ENCODE measurements at places on chromosomes 7 and 10.

- no peak for DNase-seq
Measured at GRCh38 chr7:45680776-45681175, 106.6 kb downstream of the ADCY1 start.

- peak; percentile 62 for DNase-seq
Measured at GRCh38 chr7:42262964-42263363, 26.0 kb upstream of the GLI3 start.

DNA sequence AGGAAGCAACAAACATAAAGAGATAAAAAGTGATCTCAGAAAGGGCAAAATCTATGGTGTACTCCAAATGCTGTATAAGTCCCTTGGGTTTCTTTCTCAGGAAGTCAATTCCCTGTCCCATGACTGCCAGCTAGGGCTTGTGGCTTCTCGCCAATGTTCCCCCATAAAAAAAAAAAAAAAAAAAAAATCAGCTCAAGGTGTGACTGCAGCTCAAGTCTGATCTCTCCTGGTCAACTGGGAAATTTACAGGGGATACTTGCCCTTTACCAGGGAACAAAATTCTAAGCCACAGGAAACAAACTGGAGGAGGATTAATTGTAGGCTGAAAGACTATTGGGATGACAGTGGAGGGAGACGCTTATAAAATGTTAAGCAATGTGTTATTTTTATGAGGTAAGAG, 76.0 kb downstream of the PCGF5 start:
- peak; percentile 52 for DNase-seq

DNA sequence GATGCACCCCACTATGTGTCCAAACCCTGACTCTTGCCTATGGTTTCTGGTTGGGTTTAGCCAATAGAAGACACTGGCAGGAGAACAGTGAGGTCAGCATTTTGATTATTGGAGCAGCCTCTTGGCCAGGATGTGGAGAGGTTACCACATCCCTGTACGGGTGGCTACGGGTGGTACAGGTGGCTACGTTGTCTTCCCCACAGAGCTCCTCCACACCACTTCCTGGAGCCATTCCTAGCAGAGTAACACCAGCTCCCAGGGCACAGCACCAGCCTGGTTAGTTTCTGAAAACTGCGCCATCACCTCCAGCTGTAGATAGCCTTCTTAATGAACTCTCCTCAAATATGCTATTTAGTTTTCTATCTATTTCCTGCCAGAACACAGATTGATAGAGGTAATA, 445.2 kb downstream of the INHBA start:
- no peak for DNase-seq

DNA sequence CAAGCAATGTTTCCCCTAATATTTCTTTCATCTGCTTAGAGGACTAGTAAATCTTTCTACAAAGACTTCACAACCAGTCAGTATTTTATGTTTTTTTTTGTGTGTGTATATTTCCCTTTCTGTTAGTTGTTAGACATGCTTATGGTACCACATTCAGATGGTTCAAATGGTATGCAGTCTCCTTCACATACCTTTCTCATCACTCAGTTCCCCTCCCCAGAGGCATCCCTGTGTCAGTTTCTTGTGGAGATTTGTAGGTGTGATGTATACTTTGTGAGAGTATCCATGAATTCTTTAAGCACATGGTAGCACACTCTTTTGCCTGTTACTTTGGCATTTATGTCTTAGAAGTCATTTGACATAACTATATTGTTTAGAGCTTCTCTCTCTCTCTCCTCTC, 4.4 kb downstream of the ZNF485 start:
- peak; percentile 49 for DNase-seq

DNA sequence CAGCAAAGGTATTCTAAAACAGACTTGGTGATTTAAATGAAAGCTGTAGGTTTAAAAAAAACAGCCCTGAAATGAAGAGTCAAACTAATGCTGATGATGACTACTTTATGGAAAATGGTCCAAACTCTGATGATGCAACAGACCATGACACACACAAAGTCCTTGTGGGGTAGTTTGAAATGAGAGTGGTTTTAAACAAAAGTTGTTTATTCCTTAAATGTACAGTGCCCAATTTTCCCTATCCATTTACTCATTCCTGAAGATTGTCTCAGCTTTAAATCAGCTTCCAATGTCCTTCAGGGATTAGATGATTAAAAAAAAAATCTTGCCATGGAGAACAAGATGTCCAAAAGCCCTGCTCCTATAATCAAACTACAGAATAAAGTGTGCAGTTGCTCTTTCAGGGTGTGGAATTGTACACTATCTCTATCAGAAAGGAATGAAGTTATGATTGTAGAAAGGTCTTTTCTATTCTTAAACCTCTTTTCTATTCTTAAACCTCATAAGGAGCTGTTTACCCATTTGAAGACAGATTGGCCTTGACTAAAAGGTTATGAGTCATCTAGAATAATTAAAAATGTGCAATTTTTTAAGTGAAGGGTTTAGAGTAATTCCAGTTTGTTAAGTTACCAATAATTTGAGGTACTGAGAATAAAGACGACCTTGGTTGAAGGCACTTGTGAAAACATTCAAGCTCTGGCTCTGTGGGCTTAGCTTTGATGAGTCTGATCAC, 70.2 kb upstream of the ITGA8 start:
- DNase-seq: peak; percentile 96

- no peak for DNase-seq
Measured at GRCh38 chr10:35611750-35612149, 6.6 kb downstream of the GJD4 start.

DNA sequence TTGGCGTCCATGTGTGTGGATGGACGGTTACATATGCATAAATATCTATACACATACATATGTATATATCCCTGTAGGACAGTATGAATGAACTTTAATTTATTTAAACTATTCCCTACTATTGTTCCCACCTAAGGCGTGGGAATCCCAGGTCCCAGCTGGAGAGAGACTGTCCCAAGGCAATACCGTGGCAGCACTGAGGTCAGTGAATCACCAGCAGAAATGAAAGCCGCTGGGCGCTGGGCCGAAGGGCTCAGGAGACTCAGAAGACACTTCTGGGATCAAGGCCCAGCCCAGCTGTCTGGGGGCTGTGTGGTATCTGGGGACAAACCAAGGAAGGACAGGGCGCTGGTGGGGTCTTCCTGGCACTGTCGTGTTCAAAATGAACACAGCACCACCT, 49.6 kb upstream of the MYL10 start:
- DNase-seq: peak; percentile 78

DNA sequence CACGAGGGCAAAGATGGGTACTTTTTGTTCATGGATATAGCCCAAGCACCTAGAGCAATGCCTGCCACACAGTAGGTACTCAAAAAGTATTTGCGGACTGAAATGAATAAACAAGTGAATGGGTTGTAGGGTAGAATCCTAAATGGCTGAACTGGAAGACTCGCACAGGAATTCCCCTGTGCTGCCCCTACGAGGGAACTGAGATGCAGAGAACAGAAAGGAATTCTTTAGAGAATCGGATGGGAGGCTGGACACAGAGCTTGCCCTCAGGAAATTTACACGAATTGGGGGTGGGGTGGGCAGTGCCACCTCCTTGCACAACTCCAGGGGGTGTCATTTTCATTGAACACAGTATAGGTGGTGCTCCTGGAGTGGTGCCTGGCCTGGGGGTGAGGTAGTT, 35.2 kb upstream of the SRGN start:
- no peak for DNase-seq

- no peak for DNase-seq
Measured at GRCh38 chr10:2210088-2210487, 472.8 kb upstream of the ADARB2 start.

- peak; percentile 95 for DNase-seq
Measured at GRCh38 chr10:103661198-103661950, 167.9 kb downstream of the NEURL1 start.

DNA sequence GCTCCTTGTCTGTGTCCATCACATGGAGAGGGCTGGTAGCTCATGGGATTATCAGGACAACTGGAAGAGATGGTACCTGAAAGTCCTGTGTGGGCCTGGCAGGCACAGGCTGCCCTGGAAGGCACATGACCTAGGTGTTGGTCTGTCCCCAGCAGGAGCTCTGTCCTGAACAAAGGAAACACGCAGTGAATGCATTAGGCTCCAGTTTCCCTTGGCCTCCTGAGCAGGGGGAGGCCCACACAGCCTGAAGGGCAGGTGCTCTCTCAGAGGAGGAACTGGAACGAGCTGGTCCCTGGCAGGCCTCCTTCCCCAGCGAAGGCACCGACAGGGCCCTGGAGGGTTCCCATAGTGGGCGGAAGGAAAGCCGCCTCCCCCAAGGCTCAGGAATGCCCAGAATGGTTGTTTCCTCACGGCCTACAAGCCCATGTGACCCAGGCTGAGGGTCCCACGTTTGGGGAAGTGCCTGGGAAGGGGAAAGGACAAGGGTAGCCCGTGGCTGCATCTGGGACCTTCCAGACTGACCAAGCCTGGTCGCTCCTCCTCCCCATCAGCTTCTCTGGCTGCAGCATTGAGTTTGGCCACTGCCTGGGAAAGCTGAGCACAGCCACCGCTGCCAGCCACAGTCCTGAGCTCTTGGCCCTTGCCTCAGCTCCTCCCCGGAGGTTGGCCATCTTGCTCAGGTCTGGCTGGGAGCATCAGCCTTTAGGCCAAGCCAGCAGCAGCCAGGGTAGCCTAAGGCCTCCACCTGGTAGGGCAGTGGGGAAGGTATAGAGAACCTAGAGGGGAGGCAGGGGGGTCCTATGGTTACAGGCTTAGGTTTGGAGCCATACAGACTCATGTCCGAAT, 21.8 kb downstream of the CXCL12 start:
- no peak for DNase-seq

DNA sequence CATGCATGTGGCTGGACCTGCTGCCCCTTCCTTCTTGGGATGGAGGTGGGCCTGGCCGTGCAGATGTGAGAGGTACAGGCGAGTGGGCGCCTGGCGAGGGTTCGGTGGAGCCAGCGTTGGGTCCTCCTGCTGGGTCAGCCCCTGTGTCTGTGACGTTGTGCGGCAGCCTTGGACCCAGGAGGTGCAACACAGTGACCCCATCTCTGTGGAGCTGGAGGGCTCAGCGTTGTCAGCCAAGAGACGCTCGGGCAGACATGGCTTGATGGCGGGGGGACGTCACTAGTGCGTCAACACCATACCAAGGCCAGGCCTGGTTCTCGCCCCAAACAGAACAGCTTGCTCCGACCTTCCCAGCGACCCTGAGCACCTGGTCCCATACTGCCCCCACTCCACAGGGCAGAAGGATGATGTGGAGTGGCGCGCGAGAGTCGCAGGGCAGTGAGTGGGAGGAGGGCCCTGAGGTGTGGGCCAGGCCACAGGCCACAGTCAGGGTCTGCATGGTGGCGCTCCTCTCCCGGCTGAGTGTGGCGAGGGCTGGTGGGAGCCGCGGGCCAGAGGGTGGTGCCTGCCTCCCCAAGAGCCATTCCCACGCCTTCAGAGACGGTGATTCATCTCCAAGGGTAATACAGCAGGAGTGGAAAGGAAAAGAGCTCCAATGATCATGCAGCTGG, 184.4 kb downstream of the DNAJB6 start:
- DNase-seq: no peak

All from fibroblast of mammary gland (primary cell).